ENCODE measurements at places on chromosomes 5 and 9.

GRCh38 chr5:96245140-96246091 lies 187.6 kb downstream of the PCSK1 start:
- DNase-seq, result no peak

GRCh38 chr5:78926252-78926651 lies 58.9 kb downstream of the ARSB start:
- DNase-seq, result no peak

- no peak for DNase-seq
Measured at GRCh38 chr5:157085930-157086329, 22.9 kb downstream of the HAVCR2 start.

DNA sequence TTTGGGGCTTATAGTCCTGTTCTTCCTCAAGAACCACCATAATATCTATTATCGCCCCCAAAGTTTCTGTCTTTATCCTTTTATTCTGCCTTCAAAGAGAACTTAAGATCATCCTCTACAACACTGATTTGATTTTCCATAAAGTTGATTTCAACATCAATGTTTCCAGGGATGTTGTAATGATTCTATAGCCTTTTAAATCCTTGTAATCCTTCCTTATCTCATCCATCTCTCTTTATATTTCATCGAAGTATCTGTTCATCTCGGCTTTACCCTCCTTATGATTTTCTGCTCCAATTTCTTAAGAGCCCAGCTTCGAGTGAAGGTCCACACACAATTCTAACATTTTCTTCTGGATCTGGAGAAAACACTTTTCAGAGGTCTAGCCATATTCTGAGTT lies 218.4 kb downstream of the CDK5RAP2 start:
- DNase-seq, result no peak

All from left renal cortex interstitium (tissue), 4 donors.